ENCODE measurements at places on chromosomes 16 and 17.

GRCh38 chr17:35167666-35168065 is 20.0 kb downstream of the UNC45B start:
- no peak for DNase-seq

DNA sequence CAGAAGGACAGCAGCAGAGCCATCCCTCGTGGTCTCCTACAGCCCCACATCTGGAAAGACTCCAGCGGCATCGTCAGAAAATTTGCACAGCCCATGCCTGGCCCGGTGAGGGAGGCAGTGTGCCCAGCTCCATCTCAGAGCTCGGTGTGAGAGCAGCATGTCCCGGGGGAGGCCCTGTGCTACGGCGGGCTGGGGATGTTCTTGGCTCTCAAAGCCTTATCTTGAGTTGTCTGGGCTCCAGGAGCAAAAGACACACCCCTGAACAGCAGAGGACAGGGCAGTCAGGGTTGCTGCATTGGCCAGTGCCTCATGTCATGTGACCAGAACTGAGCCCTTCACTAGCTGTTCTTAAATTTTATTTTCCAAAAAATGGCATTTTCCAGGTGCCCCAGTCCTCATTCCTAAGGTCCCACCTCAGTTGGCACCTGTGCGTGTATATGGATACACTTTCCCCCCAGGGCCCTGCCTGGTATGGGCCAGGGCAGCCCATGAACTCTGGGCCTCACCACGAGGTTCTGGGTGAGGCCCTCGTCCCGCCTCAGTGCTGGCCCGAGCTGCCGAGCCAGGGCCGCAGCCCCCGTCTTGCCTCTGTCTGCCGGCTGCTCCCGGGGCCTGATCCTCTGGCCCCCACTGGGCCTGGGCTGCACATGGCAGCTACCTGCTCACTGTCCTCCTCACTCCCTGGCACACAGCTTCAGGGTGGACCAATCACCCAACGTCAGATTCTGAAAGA is 3.0 kb downstream of the NUDT16L1 start:
- DNase-seq = no peak

DNA sequence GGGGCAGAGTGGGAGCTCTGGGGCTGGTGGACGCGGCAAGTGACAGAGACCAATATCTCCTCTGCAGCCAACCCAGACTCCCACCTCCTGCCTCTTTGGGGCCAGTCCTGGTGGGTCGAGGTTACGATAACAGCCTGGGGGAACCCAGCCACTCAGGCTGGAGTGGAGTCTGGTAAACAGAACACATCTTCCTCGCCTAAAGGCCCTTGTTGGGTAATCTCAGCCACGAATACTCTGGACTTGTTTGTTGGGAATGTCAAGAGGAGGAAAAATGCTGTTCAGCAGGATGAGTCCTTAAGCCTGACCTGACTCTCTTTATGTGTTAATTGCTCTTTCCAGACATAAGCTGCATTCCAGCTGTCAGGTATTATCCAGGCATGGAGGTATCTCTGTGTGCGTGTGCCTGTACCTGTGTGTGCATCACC is 8.0 kb upstream of the SPNS2 start:
- no peak for DNase-seq

DNA sequence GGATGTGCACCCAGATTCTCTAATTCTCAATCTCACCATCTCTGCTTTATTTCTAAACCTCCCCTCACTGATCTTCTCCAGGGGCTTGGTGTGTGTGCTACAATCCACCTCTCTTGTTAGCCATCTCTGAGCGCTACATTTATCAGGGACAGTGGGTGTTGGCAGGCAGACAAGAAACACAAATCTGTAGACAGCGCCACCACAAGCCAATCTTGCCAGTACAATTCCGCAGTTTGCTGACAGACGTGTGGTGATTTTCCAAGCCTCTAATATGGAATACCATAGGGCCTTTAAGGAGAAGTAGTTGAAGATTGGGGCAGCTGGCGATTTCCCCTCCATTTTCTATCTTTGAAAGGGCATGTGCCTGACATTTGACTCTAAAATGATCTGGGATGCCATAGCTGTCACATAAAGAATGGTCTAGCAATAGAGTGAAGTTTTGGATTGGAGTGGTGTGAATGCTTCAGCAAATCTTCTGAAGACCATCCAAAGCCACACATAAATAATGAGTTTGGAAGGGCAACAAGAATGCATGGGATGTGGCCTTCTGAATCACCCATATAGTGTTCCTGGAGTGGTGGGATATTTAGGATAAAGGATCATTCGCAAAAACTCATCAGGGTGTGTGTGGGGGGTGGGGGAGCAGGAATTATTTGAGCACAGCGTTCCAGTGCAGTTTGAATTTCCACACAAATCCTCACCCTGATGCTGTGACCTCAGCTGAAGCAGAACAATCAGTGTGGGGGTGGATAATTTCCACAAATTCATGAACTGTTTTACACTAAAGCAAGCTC is 12.0 kb upstream of the ANKFN1 start:
- no peak for DNase-seq

- DNase-seq = no peak
These were observed 116.4 kb downstream of the NPIPB5 start for GRCh38 chr16:22627043-22627442.

GRCh38 chr16:50228364-50228868 is 37.9 kb upstream of the ADCY7 start:
- DNase-seq = no peak

DNA sequence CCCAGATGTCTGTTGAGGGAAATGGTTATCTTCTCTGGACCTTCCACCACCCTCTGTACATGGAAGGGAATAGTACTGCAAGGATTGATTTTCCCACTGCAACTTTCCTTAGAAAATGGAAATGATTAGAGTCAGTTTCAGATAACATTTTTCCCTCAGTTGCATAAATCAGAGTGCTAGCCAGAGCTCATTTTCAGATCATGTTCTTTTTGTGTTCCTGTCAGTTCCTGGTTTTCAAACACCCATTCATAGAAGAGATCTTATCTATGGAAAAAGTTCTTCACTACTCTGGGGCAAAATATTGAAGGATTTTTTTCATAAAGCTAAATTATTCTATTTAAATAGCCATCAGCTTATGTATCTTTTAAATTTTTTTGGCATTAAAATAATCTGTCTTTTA is 11.7 kb upstream of the COX10 start:
- no peak for DNase-seq

DNA sequence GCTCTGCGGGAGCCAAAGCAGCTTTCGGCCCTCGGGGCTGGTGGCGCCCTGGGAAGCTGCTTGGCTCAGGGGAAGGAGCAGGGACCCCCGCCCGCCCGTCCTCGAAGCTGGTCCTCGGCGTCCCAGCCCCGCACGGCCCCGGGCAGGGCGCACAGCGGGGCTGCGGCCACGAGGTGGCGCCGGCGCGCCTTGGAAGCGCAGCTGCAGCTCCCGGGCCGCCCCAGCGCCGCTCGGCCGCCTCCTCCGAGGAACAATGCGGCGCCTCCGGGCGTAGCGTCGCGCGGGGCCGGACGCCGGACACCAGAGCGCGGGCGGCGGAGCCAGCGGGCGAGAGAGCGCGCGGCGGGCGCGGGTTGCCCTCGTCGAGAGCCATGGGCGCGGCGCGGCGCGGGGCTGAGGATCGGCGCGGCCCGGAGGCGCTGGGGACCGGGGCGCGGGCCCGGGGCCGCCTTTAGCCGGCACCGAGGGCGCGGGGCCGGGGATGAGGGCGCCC is at the start of gene MGAT5B:
Gene MGAT5B, plus strand, starts transcription at position 229 of the 493 bp plus-strand sequence. CDS start 626 bp downstream, outside the sequence.
- DNase-seq = peak; percentile 83

- DNase-seq = no peak
These were observed 18.4 kb upstream of the STAC2 start for GRCh38 chr17:39244016-39244599.

GRCh38 chr17:77107506-77108433 is 33.0 kb upstream of the SEC14L1 start:
- no peak for DNase-seq

- DNase-seq = no peak
These were observed 89.8 kb downstream of the KATNIP start for GRCh38 chr16:27639561-27640276.

DNA sequence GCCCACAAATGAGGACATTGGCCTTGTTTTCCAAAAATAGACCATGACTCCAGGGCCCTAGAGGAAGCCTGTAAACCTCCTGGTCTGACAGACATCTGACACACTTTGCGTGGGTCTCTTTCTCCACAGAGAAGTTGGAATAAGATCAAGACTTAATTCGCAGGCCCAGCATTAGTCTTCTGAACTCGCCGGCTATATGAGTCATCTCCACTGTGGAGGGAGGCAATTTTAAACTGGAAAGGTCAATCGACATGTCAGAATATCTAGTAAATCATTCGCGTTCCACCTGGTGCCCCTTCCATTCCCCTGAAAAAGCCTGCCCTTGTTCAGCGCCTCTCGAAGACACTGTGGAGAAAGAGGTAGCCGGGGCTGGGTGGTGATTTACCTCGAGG is 140.1 kb downstream of the CLEC16A start:
- no peak for DNase-seq

DNA sequence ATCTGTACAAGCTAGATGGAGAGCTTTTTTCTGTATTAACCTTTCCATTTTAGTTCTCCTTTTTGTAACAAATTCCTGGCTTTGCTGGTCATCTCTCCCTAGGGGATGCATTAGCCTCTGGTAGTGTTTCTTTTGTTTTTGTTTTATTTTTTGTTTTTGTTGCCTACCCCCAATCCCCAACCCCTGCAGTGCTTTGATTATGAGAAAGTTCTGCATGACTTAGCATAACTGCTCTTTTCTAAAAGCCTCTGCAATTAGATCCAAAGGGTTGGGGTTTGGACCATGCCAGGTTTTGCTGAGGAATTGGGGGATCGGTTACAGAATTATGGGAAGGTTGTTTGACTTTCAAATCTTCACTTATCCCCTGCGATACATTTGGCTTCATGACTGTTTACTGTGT is 98.2 kb downstream of the ADAMTS18 start:
- no peak for DNase-seq

DNA sequence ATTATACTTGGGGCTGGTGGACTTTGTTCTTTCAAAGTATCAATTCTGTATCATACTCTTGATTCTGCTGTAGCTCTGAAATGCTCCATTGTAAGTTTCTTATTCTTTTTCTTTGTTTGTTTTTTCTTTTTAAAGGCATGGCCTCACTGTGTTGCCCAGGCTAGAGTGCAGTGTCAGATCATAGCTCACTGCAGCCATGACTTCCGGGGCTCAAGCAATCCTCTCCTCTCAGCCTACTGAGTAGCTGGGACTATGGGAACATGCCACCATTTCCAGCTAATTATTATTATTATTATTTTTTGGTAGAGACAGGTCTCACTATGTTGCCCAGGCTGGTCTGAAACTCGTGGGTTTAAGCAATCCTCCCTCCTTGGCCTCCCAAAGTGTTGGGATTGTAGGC is 38.9 kb upstream of the METTL9 start:
- DNase-seq = no peak

GRCh38 chr16:48291754-48292153 is 44.4 kb upstream of the ABCC11 start:
- no peak for DNase-seq

DNA sequence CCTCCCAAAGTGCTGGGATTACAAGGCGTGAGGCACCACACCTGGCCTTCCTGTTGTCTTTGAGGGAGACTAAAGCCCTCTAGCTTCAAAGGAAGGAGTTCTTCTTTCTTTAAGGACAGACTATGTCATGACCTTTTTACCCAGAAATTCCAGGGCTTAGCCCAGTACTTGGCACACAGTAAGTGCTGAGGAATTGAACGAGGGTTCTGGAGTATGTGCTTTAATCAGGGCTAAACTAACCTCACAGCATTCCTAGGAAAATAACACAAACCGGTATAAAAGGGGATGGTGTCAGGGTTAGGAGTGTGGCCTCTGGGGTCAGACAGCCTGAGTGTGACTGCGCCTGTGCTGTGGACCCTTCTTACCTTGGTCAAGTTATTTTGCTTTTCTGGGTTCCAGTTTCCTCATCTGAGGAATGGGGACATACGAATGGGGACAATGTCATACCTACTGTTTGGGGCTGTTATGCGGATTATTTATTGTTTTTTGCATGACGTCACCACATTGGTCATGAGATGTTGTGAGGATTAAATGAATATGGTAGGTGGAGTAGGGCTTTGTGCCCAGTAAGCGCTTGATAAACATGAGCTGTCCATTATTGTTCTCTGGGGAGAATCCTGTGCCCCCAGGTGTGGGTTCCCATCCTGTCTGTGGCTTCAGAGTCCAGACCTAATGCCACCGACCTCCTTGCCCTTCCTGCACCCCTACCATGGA is 21.9 kb downstream of the KSR1 start:
- no peak for DNase-seq

DNA sequence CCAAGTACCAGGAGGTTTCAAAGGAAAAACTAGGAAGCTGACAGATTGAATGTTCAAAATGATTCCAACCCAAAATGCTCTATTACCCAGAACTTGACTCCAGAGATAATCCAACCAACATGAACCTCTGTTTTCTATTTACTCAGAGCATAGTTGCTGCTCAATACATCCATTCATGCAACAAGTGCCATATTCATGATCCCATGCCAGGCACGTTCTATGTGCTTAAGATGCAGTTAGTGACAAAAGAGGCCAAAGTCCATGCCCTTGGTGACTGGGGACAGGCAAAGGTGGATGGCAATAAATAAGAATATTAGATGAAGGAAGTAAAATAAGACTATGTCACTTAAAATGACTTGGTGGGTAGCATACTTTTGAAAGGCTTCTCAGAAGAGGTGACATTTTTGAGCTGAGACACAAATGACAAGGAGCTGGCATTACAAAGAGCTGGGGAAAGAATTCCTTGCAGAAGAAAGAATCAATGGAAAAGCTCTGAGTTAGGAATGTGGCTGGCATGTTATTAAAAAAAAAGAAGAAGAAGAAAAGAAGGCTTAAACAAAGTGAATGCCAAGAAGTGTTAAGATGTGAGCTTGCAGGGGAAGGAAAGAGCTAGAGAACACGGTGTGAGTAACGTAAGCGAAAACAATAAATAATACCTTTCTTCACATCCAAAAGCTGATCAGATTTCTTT is 34.5 kb downstream of the TOX3 start:
- DNase-seq = no peak

- DNase-seq = no peak
These were observed 44.8 kb downstream of the PECAM1 start for GRCh38 chr17:64345689-64346376.

DNA sequence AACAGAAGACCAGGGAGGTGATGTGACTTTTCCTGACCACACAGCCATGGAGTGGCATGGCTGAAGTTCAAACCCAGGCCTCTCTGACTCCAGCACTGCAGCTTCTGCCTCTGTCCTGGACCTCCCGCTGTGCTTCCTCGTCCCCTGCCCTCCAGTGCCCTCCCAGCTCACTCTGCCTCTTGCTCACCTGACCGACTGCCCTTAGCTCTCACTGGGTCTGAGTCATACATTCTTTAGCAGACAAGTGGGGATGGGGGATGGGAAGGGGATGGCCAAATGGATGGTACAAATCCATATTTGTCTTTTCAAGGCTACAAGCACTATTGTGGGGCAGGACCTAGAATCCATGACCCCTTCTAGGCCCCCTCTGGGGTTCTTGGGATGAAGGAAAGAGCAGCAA is 33.0 kb downstream of the PITPNM3 start:
- DNase-seq = no peak

DNA sequence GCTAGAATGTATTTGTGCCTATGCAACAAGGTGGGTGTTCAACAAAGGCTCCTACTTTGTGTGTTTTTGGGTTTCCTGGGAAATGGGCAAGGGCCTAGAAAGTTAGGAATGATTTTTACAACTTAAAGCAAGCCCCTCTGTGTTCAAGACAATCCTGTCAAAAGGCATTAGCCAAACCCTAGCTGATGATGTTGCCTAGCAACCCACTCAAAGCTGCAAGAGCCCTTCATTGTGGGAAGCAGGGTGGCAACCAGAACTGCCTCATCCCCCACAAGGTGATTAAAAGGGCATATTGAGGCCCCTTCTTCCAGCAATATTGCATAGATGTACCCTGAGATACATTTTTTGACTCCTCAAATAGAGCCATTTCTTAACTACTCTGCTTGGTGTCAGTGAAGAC is 16.0 kb upstream of the RASL10B start:
- DNase-seq = no peak

- DNase-seq = peak; percentile 11
These were observed 301.6 kb upstream of the C16orf82 start for GRCh38 chr16:26765087-26765486.
